ENCODE measurements at places on chromosomes 12 and 14.

DNA sequence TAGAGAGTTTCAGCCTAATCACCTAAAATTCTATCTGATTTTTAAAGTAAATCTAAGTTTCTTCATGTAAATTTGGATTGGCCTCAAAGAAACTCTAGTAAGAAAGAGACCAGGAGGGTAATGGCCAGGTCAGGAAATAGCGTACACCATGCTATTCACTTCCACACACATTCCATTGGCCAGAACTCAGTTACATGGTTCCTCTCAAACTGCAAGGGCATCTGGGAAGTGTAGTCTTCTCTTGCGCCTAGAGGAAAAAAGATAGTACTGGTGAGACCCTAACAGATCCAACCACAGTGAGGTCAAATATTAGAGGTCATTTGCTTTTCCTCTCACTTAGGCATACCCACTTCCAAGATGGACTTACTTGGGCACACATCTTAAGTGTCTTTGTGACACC lies 39.1 kb downstream of the MBIP start:
- no peak for DNase-seq

GRCh38 chr12:100601626-100602025 lies 28.1 kb downstream of the GAS2L3 start:
- DNase-seq: no peak

DNA sequence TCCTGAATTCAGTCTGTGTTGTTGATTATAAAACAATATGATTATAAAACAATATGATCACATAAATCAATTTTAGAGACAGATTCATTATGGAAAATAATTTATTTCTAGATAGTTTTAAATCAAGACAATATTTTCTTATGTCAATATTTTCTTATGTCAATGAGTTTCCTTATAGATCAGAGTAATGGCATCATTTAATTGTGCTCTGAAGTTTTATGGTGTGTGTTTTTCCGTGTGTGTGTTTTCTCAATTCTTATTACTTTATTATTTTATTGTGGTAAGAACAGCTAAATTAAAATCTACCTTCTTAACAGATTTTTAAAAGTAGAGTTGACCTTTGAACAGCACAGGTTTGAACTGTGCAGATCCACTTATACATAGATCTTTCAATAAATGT lies 105.3 kb upstream of the SLCO1B1 start:
- DNase-seq: no peak

GRCh38 chr14:95320078-95320895 lies 579 bp upstream of the CLMN start:
- no peak for DNase-seq

- no peak for DNase-seq
Observed at GRCh38 chr12:1934831-1935230, 16.4 kb upstream of the CACNA2D4 start.

Measured in COR-L47 (cell line).